KG1 (cell line): ENCODE measurements at places on chromosomes 11 and 22.
A peak's percentile ranks its signal among the peaks of the same experiment; 100 is the strongest.

DNA sequence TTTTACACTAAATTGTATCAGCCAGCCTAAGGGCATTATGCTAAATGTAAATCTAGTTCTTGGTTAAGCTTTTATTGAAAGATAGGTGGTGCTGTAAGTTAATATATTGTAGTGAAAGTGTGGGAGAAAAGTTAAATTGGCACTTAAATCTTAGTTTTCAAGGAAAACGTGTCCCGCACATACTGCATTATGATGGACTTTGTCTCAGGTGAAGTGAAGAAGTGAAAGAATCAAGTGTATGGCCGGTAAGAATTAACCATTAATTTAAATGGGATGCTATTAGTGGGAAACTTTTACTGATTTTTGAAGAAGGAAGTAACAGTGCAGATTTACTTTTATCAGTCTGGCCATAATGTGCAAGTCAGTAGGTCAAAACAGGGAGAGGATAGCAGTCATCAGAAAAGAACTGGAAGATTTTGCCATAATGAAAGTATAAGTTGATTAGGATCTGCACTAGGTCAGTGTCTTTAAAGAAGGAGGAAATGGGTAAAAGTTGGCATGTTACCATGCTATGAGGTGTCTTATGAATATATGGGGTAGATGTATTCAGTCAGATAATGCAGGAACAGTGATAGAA, 81.6 kb downstream of the PDHX start:
- peak; percentile 21 for DNase-seq

DNA sequence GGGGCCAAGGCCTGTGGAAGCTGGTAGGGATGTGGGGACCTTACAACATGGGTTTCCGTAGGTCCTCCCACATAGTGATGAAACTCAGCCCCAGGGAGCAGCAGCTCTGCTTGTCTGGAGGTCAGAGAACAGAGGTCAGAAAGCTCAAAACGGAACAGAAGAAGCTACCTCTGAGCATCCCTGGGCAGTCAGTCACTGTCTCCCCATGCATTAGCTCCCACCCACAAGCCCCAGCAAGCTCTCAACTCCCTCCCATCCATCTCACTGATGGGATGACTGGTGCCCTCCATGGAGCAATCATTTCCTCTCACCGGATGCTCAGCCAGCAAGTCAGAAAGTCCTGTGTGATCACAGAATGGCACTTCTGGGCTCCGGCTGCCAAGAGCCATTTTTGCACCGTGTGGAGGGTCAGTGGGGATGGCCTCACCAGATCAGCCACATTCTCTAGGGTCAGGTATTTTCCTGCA, 1.9 kb downstream of the TPP1 start:
- DNase-seq: no peak

GRCh38 chr11:57938351-57938750, 85.3 kb upstream of the OR9Q1 start:
- DNase-seq: no peak

GRCh38 chr11:2675540-2675939, 24.3 kb downstream of the KCNQ1OT1 start:
- no peak for DNase-seq

DNA sequence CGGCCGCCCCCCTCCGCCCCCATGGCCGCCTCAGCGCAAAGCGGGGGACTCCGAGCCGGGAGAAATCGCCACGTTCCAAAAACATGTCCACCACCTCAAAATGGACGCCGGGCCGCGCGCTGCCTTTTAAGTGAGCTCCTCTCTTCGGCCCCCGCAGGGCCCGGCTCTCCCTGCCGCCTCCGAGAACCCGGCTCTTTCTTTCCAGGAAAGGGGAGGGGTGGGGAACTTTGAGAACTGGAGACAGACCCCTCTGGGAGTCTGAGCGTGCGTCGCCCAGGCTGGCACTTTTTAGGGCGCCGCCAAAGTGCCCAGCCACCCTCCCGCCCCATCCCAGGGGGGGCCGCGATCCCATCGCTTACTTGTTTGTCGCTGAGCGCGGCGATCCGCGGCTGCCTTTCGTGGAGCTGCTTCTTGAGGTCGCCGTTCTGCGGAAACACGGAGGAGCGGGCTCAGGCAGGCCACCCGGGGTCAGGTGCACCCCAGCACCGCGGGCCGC, 1.6 kb downstream of the PHF21B start:
- DNase-seq: no peak

DNA sequence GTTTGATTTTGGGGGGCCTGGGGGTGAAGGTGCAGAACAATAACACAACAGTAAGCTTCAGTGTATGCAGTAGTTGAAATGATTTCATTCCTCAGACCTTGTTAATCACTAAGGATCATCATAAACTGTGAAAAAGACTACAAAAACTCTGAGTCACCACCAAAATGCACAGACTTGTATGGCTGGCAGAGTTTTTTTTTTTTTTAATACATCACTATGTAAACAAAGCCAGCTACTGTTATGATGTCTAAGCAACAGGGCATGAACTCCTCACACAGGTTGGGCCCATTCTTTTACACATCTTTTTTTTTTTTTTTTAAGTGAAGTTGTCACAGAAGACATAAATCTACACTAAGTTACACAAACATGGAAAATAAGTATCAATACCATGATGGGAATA, 311.9 kb downstream of the GUCY1A2 start:
- no peak for DNase-seq

- DNase-seq: no peak
Observed at GRCh38 chr11:86874304-86875056, 74.1 kb downstream of the PRSS23 start.

- no peak for DNase-seq
Observed at GRCh38 chr11:65003282-65003681, 6.5 kb upstream of the BATF2 start.

- DNase-seq: no peak
Observed at GRCh38 chr11:24622262-24622661, 125.4 kb downstream of the LUZP2 start.

DNA sequence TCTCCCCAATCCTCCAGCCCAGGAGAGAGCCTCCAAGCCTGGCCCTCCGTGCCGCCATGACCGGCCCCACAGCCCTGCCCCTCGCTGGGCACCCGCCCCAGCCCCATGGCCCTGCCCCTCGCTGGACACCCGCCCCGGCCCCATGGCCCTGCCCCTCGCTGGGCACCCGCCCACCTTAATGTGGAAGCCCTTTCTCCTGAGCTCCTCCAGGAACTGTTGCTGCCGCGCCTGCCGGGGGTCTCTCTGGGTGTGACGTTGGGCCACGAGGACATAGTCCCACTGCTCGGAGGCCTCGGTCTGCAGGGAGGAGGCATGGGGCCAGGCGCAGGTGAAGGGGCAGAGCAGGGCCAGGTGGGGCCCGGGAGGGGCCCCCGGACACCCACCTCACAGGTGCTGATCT, 8.2 kb downstream of the ANO9 start:
- no peak for DNase-seq

GRCh38 chr22:30246814-30247376, 336 bp upstream of the LIF start:
- no peak for DNase-seq

GRCh38 chr22:25351631-25352293, 132.3 kb downstream of the CRYBB2 start:
- no peak for DNase-seq

DNA sequence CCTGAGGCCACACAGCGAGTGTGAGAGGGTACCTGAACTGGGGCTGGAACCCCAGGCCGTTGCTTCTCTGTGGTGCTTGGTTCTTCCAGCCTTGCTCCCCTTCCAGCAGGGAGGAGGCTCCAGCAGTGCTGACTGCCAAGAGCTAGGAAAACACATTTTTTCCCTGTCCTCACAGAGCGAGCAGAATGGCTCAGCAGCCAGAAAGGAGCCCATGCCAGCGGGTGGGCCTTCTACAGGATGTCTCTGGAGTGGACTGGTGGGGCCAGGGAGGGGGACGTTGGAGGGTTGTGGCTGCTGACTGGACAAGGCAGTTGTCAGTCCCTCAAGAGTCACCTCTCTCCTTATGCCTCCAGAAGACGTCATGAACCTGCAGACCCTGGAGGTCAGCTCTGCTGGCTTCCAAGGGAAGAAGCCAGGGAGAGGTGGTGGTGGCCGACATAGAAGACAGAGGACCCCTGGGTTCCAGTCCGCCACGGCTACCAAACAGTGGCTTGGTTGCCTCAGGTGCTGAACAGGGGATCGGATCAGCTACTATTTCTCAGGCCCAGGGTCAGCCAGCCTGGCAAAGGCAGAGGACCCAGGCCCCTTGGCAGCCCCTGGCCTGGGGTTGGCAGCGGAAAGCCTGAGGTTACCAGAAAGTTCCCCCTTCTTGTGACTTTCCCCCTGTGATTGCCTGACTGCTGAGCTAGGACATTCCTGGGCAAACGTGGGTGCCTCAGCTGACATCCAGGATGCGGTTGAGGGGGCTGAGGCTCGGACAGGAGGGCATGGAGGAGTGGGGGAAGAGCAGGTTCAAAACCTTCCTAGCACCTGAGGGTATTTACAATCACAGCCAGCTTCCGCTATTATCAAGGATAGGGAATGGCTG, 3.7 kb downstream of the MAFF start:
- DNase-seq: no peak

GRCh38 chr11:104432526-104432925, 268.6 kb upstream of the PDGFD start:
- DNase-seq: no peak

DNA sequence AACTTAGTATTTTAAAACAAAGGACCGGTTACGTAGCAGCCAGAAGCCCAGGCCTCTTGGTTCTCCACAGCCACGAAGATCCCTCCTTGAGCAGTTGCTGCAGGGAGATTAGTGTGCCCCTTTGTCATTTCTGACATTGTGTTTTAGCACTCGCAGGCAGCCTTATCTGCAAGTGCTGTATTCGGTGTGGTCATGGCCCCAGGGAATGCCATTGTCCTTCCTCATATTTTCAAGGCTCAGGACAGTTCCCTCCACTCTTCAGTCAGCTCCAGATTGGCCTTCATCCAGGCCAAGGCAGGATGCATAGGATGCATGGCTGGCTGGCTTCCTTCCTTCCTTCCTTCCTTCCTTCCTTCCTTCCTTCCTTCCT, 88.5 kb downstream of the ZBTB16 start:
- no peak for DNase-seq

DNA sequence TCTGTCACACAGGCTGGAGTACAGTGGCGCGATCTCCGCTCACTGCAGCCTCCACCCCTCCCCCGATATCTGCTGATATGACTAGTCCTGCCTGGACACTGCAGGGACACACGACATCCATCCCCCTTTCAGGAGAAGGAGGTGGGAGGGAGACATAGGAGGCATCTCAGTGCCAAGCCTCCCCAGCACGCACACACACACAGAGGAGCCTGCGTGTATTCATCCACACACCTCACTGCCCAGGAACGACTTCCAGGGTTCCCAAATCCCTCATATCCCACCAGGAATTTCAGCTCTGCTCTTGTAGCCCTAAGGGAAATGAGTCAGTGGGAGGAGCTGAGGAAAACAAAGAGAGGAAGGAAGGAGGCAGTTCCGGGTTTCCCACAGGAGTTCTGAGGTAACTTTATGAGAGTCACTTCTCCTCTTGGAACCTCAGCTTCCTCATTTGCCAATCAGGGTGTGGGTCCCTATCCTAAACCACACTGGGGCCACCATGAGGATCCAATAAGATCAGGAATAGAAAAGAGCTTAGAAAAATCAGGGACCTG, 37.2 kb upstream of the ACER3 start:
- no peak for DNase-seq

DNA sequence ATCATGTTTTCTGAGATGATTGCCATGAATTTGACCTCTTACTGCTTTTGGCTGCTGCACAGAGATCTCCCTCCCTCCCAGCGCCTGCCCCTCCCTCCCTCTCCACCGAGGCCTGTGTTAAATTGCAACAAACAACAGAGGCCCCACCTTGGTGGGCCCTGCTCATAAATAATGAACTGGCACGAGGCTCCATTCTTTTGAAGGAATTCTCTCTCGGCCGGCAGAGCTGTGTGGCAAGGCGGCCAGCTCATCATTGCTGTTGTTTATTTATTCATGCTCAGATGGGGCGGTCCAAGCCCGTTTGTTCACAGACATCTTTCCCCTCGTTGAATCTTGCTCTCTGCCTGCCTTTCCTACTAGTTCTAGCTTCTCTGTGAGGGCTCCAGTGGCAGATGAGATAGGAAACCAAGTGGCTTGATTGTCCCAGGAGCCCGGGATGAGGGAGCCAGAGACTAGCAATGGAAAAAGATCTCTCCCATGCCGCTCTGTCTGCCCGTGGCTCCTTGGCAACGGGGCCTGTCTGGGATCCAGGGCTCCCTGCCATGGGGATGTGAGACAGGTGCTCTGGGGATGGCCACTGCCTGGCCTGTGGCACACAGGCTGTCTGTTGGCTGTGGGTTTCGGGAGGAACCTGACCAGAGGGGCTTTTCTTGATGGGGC, 192.6 kb downstream of the DSCAML1 start:
- DNase-seq: no peak

GRCh38 chr22:24952837-24953383, 394 bp downstream of the KIAA1671 start:
- no peak for DNase-seq

DNA sequence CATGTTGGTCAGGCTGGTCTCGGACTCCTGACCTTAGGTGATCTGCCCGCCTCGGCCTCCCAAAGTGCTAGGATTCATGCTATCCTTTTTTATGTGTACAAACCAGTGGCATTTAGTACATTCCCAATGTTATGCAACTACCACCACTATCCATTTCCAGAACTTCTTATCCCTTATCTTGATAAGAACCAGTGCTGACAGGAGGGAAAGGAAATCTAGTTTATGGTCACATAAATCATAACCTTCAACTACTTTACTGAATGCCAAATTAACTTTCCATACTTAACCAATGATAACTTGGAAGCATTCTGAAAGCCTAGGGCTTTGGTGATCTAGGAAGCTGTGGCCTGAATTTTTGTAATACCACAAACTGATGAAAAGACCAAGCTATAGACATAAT, 170.4 kb downstream of the SWAP70 start:
- DNase-seq: no peak

DNA sequence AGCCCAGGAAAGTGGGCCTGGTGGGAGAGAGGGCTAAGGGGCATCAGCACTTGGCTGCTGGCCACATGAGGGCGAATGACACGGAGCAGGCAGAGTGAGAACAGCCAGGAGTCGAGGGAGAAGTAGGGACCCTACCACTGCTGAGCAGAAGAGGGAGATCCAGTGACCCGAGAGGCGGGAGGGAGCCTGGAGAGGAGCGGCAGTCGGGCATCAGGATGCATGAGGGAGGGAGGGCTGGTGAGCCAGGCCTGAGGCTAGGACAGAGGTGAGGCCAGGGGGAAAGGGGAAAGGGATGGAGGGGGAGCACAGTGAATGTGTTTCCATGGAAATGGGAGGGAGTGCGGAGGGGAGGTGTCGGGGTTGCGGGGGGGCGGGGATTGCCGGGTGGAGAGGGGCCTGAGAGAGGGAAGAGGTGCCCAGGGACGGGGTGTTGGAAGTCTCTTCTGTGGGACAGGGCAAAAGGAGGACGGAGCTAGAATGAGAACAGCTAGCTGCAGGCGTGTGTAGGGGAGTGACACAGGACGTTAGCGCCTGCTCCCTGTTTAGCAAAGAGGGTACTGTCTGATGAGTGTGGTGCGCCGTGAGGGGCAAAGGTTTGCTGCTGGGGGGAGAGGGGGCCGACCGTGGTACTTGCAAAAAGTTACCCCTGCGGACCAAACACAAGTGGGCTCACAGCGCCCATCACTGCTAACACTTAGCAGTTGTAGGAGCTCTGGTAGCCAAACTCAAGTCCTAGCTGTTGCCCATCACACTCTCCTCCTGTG, 37.1 kb upstream of the WNT11 start:
- no peak for DNase-seq

GRCh38 chr11:77505956-77506355, 32.1 kb upstream of the PAK1 start:
- DNase-seq: no peak
